Stimulated activated CD4-positive, alpha-beta T cell treated with anti-CD3 and anti-CD28 coated beads, Interleukin-15, amount 100 ng/mL, for 48 hours (primary cell): ENCODE measurements at places on chromosomes 13 and 19.

GRCh38 chr13:20332361-20333096 lies 100.4 kb upstream of the GJB6 start:
- DNase-seq, result no peak

GRCh38 chr13:40120781-40121180 lies 465.3 kb downstream of the COG6 start:
- DNase-seq, result no peak

- DNase-seq, result no peak
Measured at GRCh38 chr13:106490569-106491321, 44.7 kb downstream of the EFNB2 start.

GRCh38 chr13:22064854-22065620 lies 394.2 kb downstream of the FGF9 start:
- no peak for DNase-seq

DNA sequence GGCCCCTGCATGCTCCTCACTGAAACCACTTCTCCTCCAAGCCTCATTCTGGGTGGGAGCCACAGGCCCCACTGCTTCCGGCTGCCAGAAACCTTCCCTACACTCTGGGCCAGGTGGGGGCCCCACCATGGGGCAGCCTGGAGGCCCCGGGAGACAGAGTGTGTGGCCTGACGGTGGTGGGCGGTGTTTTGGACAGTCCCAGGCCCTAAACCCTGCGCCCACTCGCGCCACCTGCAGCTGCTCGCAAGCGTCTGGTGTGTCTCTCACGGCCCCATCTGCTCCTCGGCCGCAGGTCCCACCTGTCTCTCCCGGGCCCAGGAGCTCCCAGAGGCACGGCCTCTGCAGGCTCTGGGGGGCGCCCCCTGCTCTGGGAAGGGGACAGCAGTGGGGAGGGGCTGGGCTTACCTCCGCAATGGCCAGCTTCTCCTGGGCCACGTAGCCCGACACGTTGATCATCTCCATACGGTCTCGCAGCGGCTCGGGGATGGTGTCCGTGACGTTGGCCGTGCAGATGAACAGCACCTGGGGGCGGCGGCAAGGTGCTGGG lies 5.6 kb downstream of the RPL36 start:
- no peak for DNase-seq

GRCh38 chr13:68676513-68677115 lies 1431.0 kb upstream of the ATXN8OS start:
- no peak for DNase-seq

- DNase-seq, result no peak
Measured at GRCh38 chr19:56356944-56357343, 36.4 kb downstream of the ZNF582 start.

DNA sequence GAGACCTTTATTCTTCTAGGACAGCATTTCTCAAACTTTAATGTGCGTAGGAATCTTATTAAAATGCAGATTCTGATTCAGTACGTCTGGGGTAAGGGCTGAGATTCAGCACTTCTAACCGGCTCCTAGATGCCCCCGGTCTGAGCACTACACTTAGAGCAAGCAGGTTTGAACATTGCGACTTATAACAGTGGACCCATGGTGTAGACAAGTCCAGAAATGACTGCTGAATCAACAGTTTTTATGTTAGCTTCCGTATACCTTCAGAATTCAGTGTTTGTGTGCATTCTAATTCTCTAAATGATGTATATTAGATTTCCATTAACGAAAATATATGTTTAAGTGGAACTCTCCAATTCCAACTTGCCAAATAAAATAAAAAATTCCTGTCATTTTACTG lies 17.5 kb upstream of the CPB2 start:
- DNase-seq, result no peak

GRCh38 chr13:33032037-33032625 lies 15.9 kb downstream of the KL start:
- DNase-seq, result no peak

DNA sequence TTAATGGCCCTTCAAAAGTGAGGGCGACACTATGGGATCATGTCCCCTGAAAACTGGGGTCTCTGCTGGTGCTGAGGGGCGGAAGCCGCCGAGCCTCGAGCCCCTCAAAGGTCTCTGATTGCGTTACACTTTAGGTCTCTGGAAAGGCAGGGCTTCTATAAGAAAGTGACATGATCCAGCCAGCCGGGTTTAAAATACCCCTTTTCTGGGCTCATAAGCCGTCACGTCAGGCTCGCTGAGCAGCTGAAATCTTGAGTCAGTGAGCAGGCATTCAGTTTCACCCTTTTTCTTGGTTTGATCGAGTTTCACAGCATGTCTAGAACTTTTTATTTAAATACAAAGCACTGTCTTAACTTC lies 600 bp upstream of the HMGB1 start:
- DNase-seq, result peak; percentile 32

DNA sequence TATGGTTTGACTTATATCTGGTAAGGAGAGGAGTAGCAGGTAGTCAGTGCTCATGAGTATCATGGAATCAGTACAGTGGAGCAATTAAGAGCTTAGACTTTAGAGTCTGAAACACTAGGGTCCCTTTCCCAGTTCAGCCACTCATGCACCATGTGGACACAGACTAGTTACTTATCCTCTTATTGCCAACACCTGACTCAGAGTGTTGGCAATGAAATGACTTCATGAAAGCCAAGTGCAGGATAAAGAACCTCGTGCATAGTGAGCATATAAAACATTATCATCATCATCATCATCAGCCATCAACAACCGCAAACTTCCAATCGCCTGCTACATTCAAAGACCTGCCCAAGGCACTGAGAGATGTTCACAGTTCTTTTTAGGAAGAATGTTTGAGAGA lies 164.2 kb downstream of the FOXO1 start:
- no peak for DNase-seq

DNA sequence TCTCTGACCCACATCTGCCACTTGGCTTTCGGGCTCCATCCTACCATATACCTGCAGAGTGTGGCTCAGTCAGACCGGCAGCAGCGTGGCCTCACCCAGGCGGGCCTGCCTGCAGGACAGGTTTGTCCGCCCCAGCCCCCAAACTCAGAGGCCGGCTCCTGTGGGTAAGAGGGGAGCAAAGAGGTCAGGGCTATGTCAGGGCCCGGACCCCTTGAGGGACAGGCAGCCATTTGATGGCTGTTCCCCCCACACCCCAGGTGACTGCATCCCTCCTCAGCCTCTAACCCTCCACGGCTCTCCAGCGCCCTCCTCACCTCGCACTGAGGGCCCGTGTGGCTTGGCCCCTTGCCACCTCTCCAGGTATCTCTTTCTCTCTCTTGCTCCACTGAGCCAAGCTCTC lies 12.3 kb upstream of the ZBTB32 start:
- no peak for DNase-seq

DNA sequence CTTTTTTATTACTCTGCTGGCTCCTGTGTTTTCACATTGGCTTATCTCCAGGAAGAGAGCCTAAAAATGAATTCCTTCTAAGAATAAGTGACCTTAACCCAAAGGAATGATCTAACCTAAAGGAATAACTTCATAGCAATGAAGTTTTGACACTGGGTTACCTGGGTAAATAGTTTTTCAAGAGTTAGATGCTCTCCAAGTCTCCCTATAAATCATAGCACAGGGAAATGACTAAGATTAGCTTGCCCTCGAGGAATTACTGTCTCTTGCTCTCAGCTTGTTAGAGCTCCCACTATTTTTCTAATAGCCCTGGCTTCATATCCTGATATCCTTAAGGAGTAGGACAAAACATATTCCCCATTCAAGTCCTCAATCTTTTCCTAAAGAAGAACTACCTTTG lies 66.3 kb downstream of the SPRY2 start:
- no peak for DNase-seq

DNA sequence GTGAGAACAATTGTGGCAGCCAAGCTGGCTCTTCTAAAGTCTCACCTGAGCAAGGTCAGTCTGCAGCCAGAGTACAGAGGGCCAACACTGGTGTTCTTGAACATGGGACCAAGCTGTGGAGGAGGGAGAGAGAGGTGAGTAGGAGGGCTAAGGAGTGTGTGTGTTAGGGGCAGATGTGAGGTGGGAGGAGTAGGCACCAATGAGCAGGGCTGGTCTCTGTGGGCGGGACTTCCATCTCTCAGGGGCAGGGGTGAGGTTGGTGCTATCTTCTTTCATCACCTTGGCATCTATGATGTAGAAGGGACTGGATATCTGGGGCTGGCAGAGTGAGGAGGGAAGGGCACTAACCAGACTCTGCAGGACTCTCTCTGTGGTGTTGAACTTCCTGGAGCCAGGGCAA lies 72.4 kb downstream of the MBD3L1 start:
- no peak for DNase-seq

GRCh38 chr19:1699998-1700732 lies 47.8 kb upstream of the TCF3 start:
- DNase-seq, result no peak

- no peak for DNase-seq
Measured at GRCh38 chr13:107767119-107767518, 448.2 kb downstream of the LIG4 start.
